ENCODE measurements at places on chromosomes 1 and 21. TPM values are rescaled to one million over a fixed set of nuclear protein-coding genes. Genes with fewer than 3 reads are reported as not detected.

GRCh38 chr21:42854246-42855010 is 24.9 kb downstream of the WDR4 start:
- DNase-seq, result no peak

- no peak for DNase-seq
Measured at GRCh38 chr21:36725793-36726386, 27.0 kb downstream of the SIM2 start.

RNU1-3 gene
- 2,650 TPM for total RNA-seq

DNA sequence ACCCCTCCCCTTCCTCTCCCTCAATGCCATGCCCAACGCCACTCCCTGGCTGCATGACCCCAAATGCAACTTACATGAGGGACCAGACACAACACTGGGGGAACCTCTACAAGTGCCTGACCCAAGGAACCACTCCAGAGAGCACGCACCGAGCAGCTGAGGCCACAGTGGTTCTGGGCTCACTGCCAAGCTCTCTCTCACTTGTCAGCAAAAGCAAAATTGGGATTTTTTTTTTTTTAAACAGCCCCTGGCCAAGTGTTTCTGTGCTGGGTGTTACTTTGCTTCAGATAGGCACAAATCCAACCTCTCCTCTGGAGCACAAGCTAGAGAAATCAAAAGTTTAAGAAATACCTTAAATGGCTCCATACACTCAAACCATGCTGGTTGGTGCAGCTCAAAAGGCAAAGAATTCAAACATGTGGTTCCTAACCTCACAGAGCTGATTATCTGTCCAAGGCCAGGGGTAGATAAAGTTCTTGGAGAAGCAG is 363.0 kb downstream of the SETD4 start:
- DNase-seq, result no peak

DNA sequence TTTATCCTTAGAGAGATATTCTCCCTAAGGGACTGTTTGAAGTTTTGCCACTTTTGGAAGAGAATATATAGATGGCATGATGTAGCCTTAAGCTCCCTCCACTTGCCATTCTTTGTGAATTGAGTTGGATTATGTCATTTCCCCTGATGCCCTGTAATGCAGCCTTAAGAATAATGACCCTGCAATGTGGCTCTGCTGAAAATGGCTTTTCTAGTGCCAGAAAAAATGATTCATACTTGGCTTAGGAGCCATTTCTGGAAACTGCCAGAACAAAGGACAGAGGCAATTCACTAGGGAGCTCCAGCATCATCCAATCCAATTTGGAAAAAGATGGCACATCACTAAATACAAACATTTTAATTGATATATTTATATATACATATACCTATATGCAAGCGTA is 265.3 kb downstream of the SPATA17 start:
- no peak for DNase-seq

CDC7 gene
- total RNA-seq, result 6.6 TPM

GRCh38 chr1:77926561-77927357 is 38.3 kb downstream of the NEXN start:
- no peak for DNase-seq

DNA sequence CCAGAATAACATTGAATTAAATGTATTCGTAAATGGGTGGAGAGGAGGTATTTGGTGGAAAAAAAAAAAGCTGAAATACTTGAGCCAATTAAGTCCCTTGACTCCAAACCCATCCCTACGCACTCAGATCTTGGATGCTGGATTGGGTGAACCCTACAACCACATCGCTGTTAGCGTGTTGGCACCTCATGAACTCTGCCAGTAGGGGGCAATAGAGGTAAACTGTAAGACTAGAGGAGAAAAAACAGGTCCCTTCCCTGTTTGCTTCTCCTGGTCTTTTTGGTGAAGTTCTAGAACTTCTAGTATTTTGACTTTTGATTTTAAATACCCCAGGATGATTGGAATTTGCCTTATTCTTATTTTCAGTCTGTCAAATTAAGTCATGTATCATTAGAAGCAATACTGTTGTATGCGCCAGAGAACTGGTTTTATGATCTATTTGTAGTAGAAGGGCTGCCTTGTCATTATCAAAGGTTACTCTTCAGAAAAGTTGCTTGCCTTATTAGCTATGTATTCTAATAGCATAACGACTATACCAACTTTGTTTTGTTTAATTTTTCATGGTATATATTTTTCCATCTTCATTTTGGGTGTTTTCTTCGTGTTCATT is 1.9 kb upstream of the OR13G1 start:
- no peak for DNase-seq

GRCh38 chr1:12249181-12249580 is 19.4 kb downstream of the VPS13D start:
- DNase-seq, result no peak
